Osteoblast (primary cell): ENCODE measurements at places on chromosomes 2 and 18. TPM values are rescaled to one million over a fixed set of nuclear protein-coding genes. Genes with fewer than 3 reads are reported as not detected.
A peak's percentile ranks its signal among the peaks of the same experiment; 100 is the strongest.

GRCh38 chr18:75100832-75101630 lies 107.9 kb downstream of the PTGR3 start:
- H3K4me3 ChIP-seq: no peak overlapping the region
- no peaks in the 10 kb centered on the region for H3K27me3 ChIP-seq
- no peak overlapping the region for H3K27ac ChIP-seq
- H3K4me1 ChIP-seq: no peaks in the 10 kb centered on the region
- H3K36me3 ChIP-seq: no peaks in the 10 kb centered on the region

DNA sequence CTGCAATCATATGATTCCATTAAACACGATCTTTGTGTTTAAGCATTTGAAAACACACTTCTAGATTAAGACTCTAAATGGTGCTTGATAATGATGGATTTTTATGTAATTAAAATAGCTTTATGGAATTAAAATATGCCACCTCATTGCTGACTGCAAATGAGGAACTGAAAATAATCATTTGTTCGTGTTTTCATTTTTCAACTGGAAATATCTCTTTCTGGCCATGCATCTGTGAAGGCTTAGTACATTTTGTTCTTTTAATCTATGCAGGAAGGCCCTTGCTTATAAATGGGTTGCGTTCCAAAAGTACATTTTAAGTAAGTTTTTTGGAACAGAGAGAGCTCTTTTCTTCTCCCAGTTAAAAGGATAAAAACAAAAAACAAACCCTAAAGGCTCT lies 125.5 kb downstream of the MC4R start:
- no peak overlapping the region for H3K4me3 ChIP-seq
- H3K36me3 ChIP-seq: no peaks in the 10 kb centered on the region
- no peaks in the 10 kb centered on the region for H3K4me1 ChIP-seq
- no peaks in the 10 kb centered on the region for H3K27me3 ChIP-seq
- DNase-seq: no peak
- H3K27ac ChIP-seq: no peak overlapping the region

GRCh38 chr2:176814740-176815367 lies 397.7 kb upstream of the HNRNPA3 start:
- H3K4me3 ChIP-seq: no peak overlapping the region
- peak; percentile 43 for DNase-seq
- no peaks in the 10 kb centered on the region for H3K27me3 ChIP-seq
- no peak overlapping the region for H3K27ac ChIP-seq
- H3K36me3 ChIP-seq: no peaks in the 10 kb centered on the region

DNA sequence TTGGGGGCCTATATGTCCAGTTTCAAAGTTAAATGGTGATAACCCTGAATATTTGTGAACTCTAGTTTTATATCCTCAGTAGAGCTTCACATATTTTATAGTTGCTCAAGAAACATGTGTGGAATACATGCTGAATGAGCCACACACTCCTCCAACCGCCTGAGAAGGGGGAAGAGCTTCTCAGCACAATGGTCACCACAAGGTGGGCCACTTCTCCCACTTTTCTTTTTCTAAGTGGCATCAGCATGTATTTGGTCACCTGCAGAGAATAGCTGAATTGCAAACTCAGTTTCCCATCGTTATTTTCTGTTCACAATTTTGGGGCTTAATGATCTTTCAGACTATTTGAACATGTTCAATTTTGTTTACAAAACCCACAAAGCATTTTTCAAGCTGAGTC lies 340.5 kb downstream of the PARD3B start:
- H3K4me3 ChIP-seq: no peak overlapping the region
- no peak overlapping the region for H3K27ac ChIP-seq
- no peaks in the 10 kb centered on the region for H3K27me3 ChIP-seq
- no peaks in the 10 kb centered on the region for H3K4me1 ChIP-seq

DNA sequence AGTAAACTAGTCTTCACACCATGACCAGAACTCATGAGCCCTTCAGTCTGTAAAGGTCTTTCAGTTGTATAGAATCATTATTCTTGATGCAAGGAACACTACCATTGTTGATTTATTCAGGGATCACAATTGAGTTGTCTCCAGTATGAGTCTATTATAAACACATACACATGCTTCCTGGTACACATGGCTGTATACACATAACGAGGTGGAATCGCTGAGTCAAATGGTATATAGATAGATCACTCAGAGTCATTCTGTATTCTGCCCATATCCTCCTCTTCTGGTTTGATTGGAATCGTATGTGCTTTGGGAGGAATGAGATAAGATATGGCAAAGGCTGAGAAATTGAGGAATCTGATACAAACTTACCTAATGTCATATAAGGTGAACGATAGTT lies 216.0 kb downstream of the UBE2E3 start:
- no peaks in the 10 kb centered on the region for H3K27me3 ChIP-seq
- no peaks in the 10 kb centered on the region for H3K4me1 ChIP-seq
- no peak for DNase-seq
- no peak overlapping the region for H3K4me3 ChIP-seq

Gene SNORC
- total RNA-seq: 0.72 and 0.88 TPM in 2 replicates

GRCh38 chr2:164911832-164912231 lies 43.5 kb downstream of the SLC38A11 start:
- H3K4me3 ChIP-seq: no peak overlapping the region
- H3K4me1 ChIP-seq: peaks cover 5% of the 10 kb centered on the region
- no peaks in the 10 kb centered on the region for H3K27me3 ChIP-seq
- no peak overlapping the region for H3K27ac ChIP-seq
- no peaks in the 10 kb centered on the region for H3K36me3 ChIP-seq

DNA sequence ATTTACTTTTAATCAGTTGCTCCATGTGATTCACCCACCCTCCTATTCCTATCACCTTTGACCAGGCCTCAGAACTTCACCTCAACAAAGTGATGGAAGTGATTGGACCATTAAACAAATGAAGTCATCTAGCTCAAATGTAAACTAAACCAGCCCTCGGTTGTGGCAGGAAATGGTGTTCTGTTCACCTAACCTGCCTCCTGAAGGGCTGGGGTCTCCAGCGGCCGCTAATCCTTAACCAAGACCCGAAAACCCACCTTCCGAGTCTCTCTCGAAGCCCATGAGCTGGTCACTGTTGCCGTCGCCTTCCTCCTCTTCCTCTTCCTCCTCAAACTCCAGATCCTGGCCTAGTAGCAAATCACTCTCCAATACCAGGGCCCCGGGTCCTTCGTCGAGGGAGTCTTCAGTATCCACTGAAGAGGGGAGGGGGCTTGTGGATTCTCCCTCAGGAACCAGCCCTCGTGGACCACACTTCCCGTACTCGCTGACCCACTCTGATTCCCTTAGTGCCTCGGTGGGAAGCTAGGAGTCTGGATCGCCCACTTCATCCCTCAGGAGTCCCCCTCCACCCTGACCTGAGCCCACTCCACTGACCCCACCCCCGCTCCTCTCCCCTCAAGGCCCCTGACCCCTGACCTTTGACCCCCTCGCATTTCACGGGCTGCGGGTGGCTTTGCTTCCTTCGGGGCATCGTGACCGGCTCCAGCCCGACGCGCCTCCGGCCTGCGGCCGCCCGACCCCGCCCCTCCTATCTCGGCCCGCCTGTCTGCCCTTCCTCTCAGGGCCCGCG lies 503 bp downstream of the ZNF513 start:
- no peaks in the 10 kb centered on the region for H3K27me3 ChIP-seq
- H3K36me3 ChIP-seq: peaks cover 74% of the 10 kb centered on the region
- peak overlapping the region; percentile 90 for H3K4me3 ChIP-seq

GRCh38 chr2:147439986-147440385 lies 404.8 kb upstream of the ACVR2A start:
- no peaks in the 10 kb centered on the region for H3K36me3 ChIP-seq
- H3K27me3 ChIP-seq: no peaks in the 10 kb centered on the region
- H3K4me3 ChIP-seq: no peak overlapping the region
- DNase-seq: no peak
- H3K4me1 ChIP-seq: no peaks in the 10 kb centered on the region
- no peak overlapping the region for H3K27ac ChIP-seq

- no peak overlapping the region for H3K27ac ChIP-seq
- no peaks in the 10 kb centered on the region for H3K4me1 ChIP-seq
- H3K27me3 ChIP-seq: no peaks in the 10 kb centered on the region
- no peaks in the 10 kb centered on the region for H3K36me3 ChIP-seq
- no peak overlapping the region for H3K4me3 ChIP-seq
Observed at GRCh38 chr2:205988274-205988673, 97.7 kb downstream of the INO80D start.

DNA sequence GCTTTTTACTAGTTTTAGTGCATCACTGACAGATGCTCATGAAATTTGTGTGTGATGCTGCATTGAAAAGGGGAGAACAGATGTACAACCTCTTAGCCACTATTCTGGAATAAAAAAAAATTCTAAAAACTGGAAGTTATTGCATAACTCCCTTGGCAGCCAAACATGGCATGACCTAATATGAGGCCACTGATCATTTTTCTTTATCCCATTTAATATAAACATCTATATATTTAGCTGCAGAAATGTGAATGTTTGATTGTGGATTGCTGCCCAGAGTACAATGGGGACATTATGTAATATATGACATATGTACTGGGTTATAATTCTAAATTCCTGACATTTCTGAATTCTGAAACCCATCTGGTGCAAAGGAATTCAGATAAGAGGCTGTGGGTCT lies 86.5 kb downstream of the CDCA7 start:
- H3K4me3 ChIP-seq: no peak overlapping the region
- no peaks in the 10 kb centered on the region for H3K4me1 ChIP-seq
- peaks cover 9% of the 10 kb centered on the region for H3K27me3 ChIP-seq
- no peak for DNase-seq
- H3K36me3 ChIP-seq: no peaks in the 10 kb centered on the region

Gene NCKAP5
- 1.8 TPM in 2 replicates for total RNA-seq

- no peaks in the 10 kb centered on the region for H3K36me3 ChIP-seq
- H3K4me1 ChIP-seq: peaks cover 14% of the 10 kb centered on the region
Observed at GRCh38 chr2:127678991-127679390, 3.7 kb upstream of the LIMS2 start.

DNA sequence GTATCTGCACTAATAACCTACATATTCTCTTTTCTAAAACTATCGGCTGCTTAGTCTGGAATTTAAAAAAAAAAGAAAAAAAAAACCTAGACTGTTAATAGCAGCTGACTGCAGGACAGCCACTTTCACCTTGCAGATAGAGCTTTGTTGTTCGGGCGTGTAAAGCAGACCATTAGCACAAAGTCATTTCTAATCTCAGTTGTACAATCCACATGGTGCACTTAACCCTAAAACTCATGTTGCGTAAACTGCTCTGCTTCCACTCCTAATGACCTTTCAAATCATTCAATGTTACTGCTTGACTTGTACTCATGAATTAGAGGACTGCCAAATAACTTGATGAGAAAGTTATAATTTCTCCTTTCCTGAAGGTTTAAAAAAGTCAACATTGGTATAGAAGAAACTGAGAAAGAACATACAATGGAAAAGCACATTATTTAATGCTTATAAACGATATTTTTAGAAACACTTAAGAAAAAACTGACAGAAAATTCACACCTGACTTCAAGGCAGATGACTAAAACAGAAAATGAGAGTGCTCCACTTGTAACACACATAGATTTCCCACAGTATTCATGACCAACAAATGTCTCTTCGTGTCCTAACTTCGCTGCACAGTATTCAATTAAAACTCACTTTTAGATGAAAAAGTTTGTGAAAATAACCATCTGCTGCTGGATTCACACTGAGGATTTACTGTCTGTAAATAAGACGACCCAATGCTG lies 2.6 kb downstream of the CDH2 start:
- peak overlapping the region; percentile 91 for H3K4me3 ChIP-seq
- no peak for DNase-seq
- no peaks in the 10 kb centered on the region for H3K27me3 ChIP-seq

Gene KLHL29
- total RNA-seq: 1.5 and 3.3 TPM in 2 replicates

- H3K4me1 ChIP-seq: peaks cover 6% of the 10 kb centered on the region
- no peaks in the 10 kb centered on the region for H3K36me3 ChIP-seq
- H3K4me3 ChIP-seq: no peak overlapping the region
- H3K27ac ChIP-seq: no peak overlapping the region
- DNase-seq: no peak
- no peaks in the 10 kb centered on the region for H3K27me3 ChIP-seq
Observed at GRCh38 chr18:35095983-35096676, 54.9 kb downstream of the MAPRE2 start.

Gene PTPRN
- under 0.01 and 1.2 TPM in 2 replicates for total RNA-seq

- H3K27me3 ChIP-seq: no peaks in the 10 kb centered on the region
- no peaks in the 10 kb centered on the region for H3K36me3 ChIP-seq
- no peak overlapping the region for H3K27ac ChIP-seq
- DNase-seq: no peak
Observed at GRCh38 chr2:85892216-85892944, 3.6 kb upstream of the ST3GAL5 start.

Gene ADD2
- not detected in 2 replicates for total RNA-seq

DNA sequence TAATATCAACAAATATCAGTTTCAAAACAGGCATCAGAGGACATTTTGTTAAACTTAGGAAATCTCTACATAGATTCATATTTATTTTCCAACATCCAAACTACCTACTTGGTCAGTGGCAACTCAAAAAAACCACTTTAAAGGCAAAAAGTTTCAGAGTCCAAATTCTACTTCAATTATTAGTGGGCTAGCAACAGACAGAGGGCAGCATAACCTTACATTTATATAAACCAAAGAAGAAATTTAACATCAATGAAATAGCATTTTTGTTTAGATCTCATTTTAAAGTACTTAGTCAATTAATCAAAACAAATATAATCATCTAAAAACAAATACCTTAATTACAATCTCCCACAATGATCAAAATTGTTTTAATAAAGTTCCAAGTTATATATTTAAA lies 33.3 kb downstream of the RTTN start:
- no peak overlapping the region for H3K4me3 ChIP-seq
- no peaks in the 10 kb centered on the region for H3K27me3 ChIP-seq
- DNase-seq: no peak
- H3K4me1 ChIP-seq: no peaks in the 10 kb centered on the region
- no peaks in the 10 kb centered on the region for H3K36me3 ChIP-seq

- H3K27ac ChIP-seq: no peak overlapping the region
- peaks cover 11% of the 10 kb centered on the region for H3K4me1 ChIP-seq
Observed at GRCh38 chr2:100887039-100887578, 67.2 kb downstream of the NPAS2 start.

GRCh38 chr2:223524066-223524465 lies 78.1 kb downstream of the SCG2 start:
- no peaks in the 10 kb centered on the region for H3K4me1 ChIP-seq
- H3K4me3 ChIP-seq: no peak overlapping the region
- no peak overlapping the region for H3K27ac ChIP-seq
- no peak for DNase-seq

- no peaks in the 10 kb centered on the region for H3K36me3 ChIP-seq
- peaks cover 3% of the 10 kb centered on the region for H3K27me3 ChIP-seq
- no peak overlapping the region for H3K4me3 ChIP-seq
- no peaks in the 10 kb centered on the region for H3K4me1 ChIP-seq
- peak; percentile 89 for DNase-seq
- no peak overlapping the region for H3K27ac ChIP-seq
Observed at GRCh38 chr2:119517433-119517832, 6.8 kb downstream of the SCTR start.

Gene SPEG
- 24.2 and 26.4 TPM in 2 replicates for total RNA-seq

GRCh38 chr2:47070155-47070919 lies 84.8 kb downstream of the STPG4 start:
- H3K36me3 ChIP-seq: peaks cover 37% of the 10 kb centered on the region
- H3K4me1 ChIP-seq: peaks cover 67% of the 10 kb centered on the region
- no peaks in the 10 kb centered on the region for H3K27me3 ChIP-seq
- DNase-seq: peak; percentile 63
- no peak overlapping the region for H3K4me3 ChIP-seq

- DNase-seq: no peak
- H3K4me3 ChIP-seq: no peak overlapping the region
- H3K27me3 ChIP-seq: no peaks in the 10 kb centered on the region
- peaks cover 56% of the 10 kb centered on the region for H3K4me1 ChIP-seq
- no peaks in the 10 kb centered on the region for H3K36me3 ChIP-seq
- peak overlapping the region; percentile 60 for H3K27ac ChIP-seq
Observed at GRCh38 chr2:102021779-102022178, 30.0 kb downstream of the IL1R2 start.

GRCh38 chr2:112907001-112907949 lies 3.7 kb upstream of the IL37 start:
- H3K4me3 ChIP-seq: no peak overlapping the region
- H3K36me3 ChIP-seq: no peaks in the 10 kb centered on the region
- H3K4me1 ChIP-seq: no peaks in the 10 kb centered on the region
- no peak for DNase-seq

Gene ZNF236
- 11.6 and 14.7 TPM in 2 replicates for total RNA-seq
